SK-N-SH treated with all-trans-retinoic acid at 6 μM for 48 hours (cell line): ENCODE measurements at places on chromosomes 3 and 15.
A peak's percentile ranks its signal among the peaks of the same experiment; 100 is the strongest.

DNA sequence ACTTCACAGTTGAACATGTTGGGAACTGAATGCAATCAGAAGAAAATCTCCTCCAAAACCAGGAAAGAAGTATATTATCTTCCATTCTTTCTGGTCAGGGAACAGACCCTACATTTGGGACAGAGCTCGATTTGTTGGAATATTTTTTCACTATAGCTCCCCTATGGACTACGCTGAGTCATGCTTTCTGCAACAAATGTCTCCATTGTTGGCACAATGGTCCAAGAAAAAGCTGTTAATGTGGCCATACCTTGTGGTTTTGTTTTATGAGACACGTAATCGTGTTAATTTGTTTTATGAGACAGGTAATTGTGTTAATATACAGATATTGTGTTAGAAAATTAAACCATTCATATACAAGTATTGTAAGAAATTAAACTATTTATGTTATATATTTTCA, 101.4 kb downstream of the TGFBR2 start:
- no peak for ATAC-seq

GRCh38 chr3:107710851-107711250, 188.1 kb downstream of the BBX start:
- no peak for ATAC-seq

- ATAC-seq: no peak
Observed at GRCh38 chr3:10281951-10282350, 10.8 kb downstream of the GHRL start.

GRCh38 chr3:19248143-19248542, 99.8 kb downstream of the KCNH8 start:
- ATAC-seq: no peak

- ATAC-seq: no peak
Observed at GRCh38 chr3:13277860-13278531, 142.1 kb downstream of the NUP210 start.

DNA sequence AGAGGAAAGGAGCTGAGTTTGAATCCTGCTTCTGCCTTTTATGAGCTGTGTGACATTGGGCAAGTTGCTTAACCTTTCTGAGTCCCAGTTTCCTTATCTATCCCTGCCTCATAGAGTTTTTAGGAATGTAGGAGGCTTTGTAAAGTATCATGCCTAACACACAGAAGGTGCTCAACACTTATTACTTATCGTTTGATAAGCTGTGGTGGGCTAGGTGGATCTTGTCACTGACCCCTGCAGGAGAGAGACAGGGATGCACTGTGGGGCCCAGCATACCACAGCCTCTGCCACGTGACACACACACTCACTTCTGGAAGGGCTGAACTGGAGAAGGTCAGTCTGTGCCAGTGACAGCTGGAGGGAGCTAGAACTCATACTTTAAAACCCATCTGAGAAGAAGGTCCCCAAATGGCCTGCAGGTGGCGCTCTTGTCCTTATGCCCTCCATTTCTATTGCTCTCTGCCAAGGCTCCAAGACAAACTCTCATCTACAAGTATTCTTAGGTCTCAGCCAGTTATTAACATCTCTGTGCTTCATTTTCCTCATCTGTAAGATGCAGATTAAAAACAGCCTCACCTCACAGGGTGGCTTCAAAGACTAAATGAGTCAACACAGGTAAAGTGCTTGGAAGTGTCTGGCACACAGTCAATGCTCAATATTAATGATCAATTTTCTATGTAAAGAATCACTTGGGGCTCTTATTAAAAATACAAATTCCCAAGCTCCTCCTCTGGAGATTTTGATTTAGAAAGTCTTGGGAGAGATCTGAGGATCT, 57.5 kb upstream of the HACD2 start:
- peak; percentile 94 for ATAC-seq

DNA sequence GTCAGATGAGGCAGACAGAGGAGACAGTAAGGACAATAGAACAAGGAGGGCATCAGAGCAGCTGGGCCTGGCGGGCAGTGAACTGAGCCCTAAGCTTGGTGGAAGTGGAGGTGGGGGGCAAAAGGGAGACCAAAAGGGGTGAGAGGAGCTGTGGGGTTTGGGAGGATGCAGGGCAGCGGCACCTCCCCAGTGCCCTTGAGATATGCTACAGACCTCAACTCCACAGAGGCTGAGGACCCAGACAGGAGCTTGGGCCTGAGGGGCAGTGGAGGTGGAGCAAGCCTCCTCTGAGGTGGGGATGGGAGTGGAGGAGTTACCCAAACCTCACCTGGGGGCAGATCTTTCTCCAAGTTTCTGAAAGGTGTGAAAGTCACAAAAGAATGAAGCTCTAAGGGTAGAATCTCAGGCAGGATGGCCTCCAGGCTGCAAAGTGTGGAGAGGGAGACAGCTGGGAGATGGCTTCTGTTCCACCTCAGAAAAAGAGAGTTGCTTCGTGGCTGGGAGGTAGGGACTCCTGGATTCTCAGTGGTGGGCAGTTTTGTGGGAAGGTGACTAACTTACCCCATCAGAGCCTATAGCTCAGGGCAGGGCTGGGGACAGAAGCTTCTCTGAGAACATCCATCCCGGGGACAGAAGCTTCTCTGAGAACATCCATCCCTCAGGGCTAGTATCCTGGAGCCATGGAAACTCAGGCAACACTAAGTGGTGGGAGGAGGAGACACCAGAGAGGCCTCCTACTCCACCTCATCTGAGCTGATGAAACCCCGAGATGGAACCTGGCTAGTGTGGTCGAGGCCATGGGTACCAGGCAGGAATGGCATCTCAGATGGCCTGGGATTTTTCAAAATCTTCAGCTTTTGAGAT, 2.3 kb upstream of the CLK3 start:
- ATAC-seq: no peak

DNA sequence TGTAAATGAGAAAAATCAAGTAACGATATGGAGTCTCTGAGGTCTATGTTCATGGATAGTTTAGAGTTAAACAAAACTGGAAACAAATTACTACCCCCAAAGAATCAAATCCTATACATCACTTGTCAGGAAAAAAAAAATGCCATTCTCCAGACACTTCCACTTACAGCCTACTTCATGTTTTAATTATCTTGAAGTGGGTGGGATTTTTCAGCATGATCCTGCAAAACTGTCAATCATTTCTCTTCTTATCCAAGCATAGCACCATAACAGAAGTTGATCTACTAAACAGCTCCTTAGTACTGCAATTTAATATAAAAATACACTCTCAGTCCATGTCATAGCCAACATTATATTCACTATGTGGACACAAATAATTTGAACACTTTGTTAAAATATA, 833.9 kb downstream of the TUSC7 start:
- ATAC-seq: no peak

GRCh38 chr15:34768530-34768929, 13.7 kb upstream of the GJD2 start:
- no peak for ATAC-seq
